ENCODE measurements at places on chromosomes 6 and 20.

- DNase-seq = no peak
Measured at GRCh38 chr6:158737710-158738615, 81.2 kb downstream of the EZR start.

GRCh38 chr6:113276601-113277000, 580.5 kb upstream of the MARCKS start:
- no peak for DNase-seq

DNA sequence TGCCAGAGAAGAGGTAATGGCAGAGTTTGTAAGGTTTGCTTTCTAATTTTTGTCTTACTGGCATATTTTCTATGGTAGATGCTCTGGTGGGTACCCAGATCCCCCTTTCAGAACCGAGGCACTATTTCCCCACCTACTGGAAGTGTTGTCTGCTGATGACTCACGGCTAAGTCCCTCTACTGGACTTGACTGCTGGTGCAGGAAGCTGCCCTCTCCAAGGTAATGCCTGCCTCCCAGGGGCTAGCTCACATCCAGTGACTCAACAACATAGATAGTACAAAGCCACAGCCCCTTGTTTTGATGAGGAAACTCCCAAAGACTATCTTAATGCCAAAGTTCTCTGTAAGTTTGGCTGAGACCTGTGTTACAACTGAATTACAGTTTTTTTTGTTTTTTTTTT, 285.4 kb upstream of the FLRT3 start:
- DNase-seq = no peak

- DNase-seq = peak; percentile 93
Measured at GRCh38 chr20:33993576-33994221, at the start of gene RALY. RALY (plus strand) TSS chr20:33993911; CDS start chr20:34072075, 78,164 bp downstream.

DNA sequence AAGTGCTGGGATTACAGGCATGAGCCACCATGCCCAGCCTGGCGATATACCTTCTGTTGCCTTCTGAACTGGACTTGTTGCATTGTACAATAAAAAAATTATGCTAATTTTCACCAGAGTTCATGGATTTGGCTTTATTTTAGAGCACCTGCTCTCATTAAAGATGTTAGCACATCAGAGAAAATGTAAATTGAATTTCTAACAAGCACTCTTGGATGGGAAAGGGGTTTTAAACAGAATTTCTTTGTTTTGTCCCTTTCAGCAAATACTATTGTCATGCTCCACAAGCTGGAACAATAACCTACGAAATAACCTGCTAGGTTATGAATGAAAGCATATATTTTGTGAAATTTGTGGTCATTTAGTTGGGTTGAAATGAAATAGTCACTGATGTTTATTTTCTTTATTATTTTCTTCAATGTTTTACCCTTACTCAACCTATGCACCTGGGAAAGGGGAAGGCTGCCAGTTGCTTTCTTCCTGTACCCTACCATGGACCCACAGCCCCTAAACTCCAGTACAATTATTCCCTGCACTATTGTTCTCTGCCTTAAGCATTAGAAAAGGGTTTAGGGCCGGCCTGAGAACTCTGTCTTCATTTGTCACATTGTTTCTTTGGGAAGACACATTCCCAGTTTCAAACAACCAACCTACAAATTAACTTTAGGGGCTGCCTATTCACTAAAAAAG, 22.2 kb downstream of the ZDHHC14 start:
- no peak for DNase-seq

- DNase-seq = no peak
Measured at GRCh38 chr20:62354811-62355341, 12.2 kb downstream of the LAMA5 start.

- DNase-seq = no peak
Measured at GRCh38 chr20:37574199-37574890, 46.7 kb upstream of the BLCAP start.

- no peak for DNase-seq
Measured at GRCh38 chr6:134398453-134398852, 80.5 kb upstream of the SGK1 start.

- no peak for DNase-seq
Measured at GRCh38 chr6:158207422-158207788, 39.3 kb downstream of the GTF2H5 start.

GRCh38 chr6:99350573-99350972, 1.1 kb upstream of the FAXC start:
- DNase-seq = no peak

DNA sequence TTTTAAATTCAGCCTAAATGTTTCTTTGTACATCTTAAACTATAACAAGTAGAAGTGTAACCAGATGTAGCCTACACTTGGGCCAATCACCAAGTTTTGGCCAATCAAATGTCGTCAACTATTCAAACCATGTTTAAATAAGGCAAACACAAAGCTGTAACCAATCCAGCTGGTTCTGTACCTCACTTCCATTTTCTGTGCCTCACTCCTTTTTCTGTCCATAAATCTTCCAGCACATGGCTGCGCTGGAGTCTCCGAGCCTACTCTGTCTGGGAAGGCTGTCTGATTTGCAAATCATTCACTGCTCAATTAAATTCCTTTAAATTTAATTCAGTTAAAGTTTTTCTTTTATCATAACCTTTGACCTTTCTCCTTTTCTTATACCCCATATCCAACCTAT, 7.7 kb upstream of the AHI1 start:
- DNase-seq = no peak

DNA sequence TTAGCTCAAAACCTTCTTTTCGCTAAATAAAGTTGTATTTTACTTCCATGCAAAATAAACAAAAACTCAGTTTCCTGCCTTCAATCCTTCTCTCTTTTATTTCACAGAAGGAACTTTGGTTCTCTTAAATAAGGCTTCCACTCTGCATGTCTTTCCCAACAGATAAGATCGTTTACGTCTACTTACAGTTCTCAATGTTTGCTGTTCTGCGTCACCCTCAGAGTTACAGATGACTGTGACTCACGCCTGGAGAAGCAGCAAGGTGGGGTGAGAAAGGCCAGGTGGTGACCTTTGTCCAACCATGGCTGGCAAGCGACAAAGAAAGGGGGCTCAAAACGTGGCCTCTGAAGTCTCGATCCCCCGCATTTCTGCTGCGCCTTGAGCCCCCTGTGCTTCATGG, 51.4 kb upstream of the RPS6KA2 start:
- no peak for DNase-seq

GRCh38 chr20:53040693-53041589, 68.8 kb downstream of the TSHZ2 start:
- DNase-seq = no peak

DNA sequence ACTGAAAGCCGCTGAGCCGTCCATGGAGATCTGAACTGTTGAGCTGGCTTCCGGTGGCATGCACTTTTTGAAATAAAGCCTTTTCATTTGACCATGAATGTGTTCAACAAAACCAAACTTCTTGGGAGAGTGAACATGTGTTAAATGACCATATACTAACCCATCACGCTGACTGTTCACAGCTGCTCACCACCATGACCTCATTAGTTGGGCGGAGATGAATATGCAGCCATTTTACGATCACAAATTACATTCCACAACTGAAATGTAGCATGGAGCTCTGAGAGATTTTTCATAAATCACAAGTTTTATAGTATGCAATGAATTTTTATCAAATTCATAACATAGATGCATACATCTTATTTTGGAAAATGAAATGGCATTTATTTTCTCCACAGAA, 4.2 kb downstream of the RAMACL start:
- DNase-seq = no peak

DNA sequence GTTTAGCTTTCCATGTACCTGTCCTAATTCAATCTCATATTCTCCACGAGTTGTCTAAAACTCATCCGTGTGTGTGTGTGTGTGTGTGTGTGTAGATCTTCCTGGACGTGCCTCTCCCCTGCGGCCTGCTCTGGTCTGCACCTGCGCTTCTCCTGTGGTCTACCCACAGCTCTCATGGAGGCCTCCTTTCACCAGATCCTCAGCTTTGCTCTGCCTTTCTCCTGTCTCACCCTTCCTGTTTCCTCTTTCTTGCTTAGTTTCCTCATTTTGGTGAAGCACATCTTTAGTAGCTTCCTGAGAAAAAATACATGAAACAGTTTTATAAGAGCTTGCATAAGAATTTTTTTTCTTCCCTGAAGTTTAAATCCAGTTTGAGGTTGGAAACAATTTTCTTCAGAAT, 18.1 kb downstream of the SLX4IP start:
- no peak for DNase-seq

DNA sequence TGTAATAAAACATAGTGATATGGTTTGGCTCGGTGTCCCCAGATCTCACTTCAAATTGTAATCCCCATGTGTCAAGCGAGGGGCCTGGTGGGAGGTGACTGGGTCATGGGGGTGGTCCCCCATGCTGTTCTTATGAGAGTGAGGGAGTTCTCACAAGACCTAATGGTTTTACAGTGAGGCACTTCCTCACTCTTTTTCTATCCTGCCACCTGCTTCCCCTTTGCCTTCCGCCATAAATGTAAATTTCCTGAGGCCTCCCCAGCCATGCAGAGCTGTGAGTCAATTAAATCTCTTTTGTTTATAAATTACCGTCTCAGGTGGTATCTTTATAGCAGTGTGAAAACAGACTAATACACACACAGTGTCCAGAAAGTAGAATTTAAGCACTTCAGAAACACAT, 78.5 kb downstream of the REPS1 start:
- DNase-seq = no peak

DNA sequence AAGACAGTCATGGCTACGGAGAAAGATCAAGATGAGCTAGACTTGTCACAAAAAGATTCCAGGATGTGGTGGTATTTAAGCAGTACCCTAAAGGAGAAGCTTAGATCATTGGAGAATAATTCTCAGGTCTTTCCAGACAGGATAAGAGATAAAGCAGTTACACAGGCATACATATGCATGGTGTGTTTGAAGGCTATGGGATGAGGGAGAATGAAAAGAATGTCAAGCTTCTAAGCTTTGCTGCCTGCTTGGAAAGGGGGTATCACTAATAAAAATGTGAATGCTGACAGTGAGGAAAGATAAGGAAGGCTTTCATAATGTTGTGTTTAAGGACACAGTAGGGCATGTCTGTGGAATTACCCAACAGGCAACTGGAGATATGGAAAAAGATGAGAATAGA, 28.1 kb downstream of the RWDD2A start:
- DNase-seq = no peak

- no peak for DNase-seq
Measured at GRCh38 chr20:44145131-44145775, 41.7 kb downstream of the JPH2 start.

- DNase-seq = no peak
Measured at GRCh38 chr6:45192556-45192955, 135.6 kb upstream of the RUNX2 start.

DNA sequence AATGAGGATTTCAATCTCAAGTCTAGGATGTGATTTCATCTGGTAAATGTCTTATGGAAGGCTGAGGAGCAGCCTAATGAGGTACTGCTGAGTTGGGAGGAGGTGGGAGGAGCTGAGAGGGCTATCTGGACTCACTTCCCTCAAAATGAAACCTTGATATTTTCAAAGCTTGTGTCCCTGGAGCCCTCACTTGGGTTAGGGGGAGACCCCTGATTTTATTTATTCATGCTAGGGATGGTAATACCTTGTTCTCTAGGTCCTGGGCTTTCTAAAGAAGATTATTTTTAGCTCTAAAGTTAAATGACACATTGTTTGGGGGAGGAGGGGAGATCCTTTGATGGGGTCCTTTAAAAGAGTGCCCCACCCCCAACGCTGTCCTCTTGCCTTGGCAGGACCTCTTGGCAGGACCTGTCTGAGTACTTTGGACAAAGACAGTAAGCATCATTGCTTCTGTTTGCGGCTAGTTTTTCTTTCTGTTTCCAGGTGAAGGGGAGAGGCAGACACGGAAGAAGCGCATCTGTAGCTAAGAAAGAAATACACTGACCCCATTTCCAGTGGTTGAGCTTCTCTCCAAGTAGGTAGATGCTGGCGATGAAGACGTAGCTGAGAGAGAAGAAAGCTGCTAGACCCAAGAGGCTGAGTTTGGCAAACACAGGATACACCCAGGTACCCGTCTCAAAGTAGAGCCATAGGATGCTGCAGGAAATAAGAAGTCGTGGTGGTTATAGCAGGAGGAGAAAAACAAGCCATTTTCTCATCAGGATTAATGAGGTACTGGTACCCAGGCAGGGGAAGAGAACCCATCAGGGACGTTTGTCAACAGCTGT, 55.6 kb downstream of the ADTRP start:
- no peak for DNase-seq

- DNase-seq = no peak
Measured at GRCh38 chr6:85580118-85580877, 13.4 kb downstream of the SNX14 start.

DNA sequence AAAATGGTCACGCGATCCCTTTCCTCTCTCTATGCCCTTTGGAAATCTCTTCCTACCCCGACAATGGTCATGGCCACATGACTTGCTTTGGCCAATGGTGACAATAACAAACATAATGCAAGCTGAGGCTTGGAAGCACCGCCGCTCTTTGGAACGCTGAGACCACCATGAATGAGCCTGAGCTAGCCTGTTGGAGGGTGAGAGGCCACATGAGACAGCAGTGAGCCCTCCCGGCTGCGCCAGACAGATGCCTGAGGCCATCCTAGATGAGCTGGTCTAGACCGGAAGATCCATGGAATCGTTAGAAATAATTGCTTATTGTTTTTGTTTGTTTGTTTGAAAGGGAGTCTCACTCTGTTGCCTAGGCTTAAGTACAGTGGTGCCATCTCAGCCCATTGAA, 64.2 kb downstream of the STK35 start:
- no peak for DNase-seq

GRCh38 chr20:671252-672030, 4.2 kb downstream of the SCRT2 start:
- DNase-seq = no peak

DNA sequence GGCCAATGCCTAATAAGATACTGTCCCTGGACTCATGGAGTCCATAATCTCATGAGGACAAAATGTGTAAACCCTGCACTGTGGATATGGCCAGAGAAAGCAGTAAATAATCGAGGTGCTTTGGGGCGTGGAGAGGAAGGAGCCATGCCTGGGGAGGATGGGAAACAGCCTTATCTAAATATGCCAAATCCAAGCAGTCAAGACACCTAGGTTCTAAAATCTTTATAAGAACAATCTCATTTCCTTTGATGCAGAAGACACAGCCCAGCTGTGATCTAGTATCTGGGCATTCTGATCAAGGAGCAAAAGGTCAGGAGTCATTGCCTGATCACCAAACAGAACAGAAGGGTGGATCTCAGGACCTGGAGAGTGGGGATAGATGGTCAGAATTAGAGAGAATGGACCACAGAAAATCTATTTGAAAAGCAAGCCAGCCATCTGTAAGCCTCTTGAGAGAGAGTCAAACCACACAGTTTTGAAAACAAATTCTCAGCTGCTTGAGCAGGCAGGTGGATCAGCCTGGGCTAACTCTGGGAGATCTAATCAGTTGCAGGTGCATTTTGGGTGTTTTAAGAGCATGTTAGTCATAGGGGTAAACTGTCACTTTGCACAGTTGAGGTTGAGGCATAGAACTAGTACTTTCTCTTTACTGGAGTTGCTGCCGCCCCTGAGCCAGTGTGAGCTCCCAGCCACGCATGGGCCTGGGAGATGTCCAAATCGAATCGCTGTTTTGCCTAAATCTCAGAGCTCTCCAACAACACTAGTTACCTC, 130.8 kb upstream of the TNFAIP3 start:
- no peak for DNase-seq
